8988T (cell line): ENCODE measurements at places on chromosomes 2 and 18.

GRCh38 chr2:15720561-15721307 lies 129.1 kb downstream of the DDX1 start:
- DNase-seq: no peak

GRCh38 chr2:19140463-19141208 lies 217.8 kb downstream of the OSR1 start:
- DNase-seq: no peak

DNA sequence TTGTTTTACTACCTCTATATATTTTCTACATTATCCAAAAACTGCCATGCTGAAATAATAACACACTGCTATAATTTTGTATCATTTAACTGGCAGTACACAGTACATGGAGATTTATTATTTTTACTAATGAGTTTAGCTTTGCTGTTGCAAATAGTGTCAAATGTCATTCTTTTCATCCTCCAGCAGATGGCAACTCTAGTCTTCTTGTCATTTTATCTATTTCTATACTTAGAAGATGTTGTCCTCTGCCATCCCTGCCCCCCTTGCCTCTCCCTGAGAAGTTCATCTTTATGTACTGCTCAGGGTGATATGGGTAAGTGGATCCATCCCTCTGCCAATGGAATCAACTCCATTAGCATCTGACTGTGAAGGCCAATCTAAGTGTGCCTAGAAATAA lies 21.7 kb upstream of the LRRTM1 start:
- no peak for DNase-seq

DNA sequence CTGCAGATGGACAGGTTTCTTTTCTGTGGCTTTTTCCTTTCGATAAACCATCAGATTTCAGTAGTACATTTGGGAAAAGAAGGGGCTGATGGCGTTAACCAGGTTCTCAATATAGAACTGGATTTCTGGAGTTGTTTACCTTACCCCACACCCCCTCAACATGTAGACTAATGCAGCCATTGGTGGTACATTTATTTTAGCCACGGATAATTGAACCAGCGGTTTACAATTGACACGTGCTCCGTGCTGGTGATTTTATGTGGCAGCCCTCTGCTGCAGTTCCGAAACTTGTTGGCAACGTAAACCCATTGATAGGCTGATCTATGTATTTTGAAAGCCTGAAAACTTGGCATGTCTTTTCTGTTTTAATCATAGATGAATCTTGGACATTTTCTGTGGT lies 5.4 kb downstream of the SOX11 start:
- DNase-seq: no peak

DNA sequence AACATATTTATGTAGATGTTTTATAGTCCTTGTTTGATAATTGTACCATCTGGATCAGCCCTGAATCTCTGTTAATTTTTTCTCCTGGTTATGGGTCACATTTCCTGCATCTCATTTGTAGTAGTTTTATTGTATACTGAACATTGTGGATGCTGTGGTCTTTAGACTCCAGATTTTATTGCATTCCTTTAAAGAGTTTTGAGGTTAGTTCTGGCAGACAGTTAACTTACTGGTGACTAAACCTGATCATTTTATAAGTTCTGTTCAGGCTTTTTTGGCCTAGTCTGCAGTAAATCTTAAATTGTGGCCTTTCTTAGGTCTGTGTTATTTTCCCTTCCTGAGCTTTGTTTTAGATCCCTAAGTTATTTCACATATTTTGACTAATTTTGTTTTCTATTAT lies 84.3 kb downstream of the FANCL start:
- no peak for DNase-seq

- no peak for DNase-seq
Measured at GRCh38 chr2:40497251-40497859, 45.5 kb upstream of the SLC8A1 start.

DNA sequence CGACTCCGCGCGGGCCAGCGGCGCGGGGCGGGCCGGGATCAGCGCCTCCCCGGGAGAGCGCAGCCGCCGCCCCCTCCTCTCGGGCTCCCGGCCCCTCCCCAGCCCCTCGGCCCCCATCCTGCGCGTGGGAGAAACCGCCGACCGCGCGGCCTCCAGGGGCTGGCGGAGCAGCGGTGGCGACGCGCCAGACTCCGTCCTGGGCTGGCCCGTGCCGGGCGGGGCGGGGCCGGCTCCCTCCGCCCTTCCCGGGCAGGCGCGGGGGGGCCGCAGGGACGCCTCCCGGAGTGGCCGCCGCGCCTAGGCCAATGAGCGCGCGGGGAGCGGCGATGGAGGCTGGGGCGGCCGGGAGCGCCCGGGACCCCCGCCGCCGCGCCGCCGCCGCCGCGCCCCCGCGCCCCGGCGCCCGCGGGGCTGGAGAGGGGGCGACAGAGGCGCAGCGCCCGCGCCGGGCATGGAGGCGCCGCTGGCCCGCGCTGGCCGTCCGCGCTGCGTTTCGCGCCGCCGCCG lies 49.1 kb downstream of the KCNIP3 start:
- peak; percentile 90 for DNase-seq

DNA sequence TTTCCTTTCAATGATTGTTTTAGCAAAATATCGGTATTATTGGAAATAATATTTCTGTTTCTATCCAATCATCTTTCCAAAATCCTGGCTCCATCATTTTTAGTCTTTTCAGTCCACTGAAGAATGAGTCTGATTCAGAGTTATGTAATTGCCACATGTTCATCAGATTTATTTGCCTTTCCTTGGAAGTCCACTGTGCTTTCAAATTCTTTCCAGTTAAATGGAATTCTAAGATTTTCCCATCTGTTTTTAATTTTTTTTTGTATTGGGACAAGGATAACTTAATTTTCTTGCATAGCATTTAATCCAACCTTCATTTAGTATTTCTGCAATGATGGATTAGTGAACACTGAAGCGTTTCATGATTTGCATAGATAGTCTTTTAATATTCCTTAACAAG lies 521.5 kb upstream of the NRXN1 start:
- DNase-seq: no peak

DNA sequence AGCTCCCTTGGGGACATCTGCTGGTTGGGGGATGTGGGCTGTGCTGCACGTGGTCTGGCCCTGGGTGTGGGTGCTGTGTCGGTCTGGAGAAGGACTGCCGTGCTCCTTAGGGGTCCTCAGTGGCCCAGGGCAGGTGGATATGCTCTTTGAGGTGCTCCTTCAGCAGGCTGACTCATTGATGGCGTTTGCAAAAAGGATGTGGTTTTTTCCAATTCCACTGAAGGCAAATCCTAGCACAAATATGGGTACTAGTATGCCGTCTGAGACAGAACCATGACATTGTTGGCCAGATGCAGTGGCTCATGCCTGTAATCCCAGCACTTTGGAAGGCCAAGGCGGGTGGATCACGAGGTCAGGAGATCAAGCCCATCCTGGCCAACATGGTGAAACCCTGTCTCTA lies 3.3 kb downstream of the PPP1R7 start:
- no peak for DNase-seq

- no peak for DNase-seq
Measured at GRCh38 chr2:118667964-118668363, 179.5 kb downstream of the EN1 start.

DNA sequence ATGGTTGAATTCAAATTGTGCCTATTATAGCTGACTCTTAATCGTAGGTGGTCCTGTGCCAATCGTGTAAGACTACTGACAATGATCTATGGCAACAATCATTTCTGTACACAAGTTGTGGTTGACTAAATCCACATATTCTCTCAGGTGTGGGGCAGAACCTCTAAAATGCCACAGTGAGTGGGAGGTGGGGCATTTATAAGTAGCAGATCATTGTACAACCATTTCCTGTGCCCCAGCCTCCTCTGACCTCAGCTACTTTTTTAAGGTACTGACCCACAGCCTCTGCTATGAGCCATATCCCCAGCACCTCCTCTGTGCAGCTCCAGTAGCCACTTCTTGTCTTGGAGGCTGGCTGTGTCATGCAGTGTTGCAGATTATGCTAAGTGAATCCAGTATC lies 48.6 kb upstream of the RAPH1 start:
- DNase-seq: no peak

- no peak for DNase-seq
Measured at GRCh38 chr2:217691920-217692666, 310.7 kb downstream of the TNS1 start.

DNA sequence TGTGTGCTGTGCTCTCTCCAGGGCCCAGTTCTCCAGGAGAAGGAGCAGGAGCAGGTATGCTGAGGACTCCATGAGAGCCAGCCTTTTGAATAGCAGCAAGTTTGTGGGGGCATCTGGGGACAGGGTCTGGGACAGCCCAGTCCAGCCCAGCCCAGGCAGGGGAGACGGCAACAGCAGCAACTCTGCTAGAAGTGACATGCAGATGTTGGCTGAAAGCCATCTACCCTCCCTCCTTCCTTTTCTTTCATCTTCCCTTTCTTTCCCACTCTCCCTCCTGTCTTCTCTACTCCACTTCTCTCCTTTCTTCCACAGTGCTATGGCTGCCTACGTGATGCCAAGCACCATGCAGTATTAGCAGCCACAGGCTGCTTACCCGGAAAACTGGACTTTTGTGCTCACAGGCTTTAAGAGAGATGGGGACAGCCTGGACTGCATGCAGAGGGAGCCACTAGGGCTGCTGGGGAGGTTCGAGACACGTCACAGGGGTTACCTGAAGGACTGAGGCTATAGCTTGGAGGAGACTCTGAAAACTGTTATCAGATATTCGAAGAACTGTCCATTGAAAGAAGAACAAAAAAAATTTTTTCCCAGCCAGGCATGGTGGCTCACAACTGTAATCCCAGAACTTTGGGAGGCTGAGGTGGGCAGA lies 23.8 kb upstream of the YWHAQ start:
- no peak for DNase-seq

- no peak for DNase-seq
Measured at GRCh38 chr18:57755473-57756067, 47.5 kb downstream of the ATP8B1 start.
